ENCODE measurements at places on chromosomes 12 and 14. TPM values are rescaled to one million over a fixed set of nuclear protein-coding genes. Genes with fewer than 3 reads are reported as not detected.

DNA sequence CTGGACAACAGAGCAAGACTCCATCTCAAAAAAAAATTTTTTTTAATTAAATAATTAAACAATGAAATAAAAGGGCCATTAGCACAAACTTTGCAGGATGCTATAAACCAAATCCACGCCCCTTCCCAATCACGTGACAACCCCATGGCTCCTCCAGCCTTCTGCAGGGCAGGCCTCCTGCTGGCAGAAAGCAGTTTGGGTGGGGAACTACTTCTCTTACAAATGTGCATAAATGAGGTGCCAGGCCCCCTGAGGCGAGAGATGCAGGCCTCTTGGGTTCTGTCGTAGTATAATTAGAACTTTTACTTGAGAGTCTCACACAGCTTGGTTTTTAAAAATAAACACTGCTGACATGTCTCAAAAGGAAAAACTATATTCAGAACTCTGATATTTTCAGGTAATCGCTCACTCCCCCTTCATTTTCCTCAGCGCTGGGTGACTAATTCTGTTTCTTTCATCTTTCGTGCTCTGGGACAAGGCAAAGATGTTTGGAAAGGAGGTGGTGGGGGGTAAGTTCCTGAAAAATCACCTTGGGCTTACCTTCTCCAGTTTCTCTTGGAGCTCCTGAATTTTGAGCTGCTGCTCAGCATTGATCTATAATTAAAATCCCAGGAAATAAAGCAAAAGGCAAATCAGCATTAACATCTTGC, 101.7 kb downstream of the CIT start:
- DNase-seq, result no peak

- DNase-seq, result no peak
Measured at GRCh38 chr12:87008785-87009384, 752.7 kb upstream of the MGAT4C start.

GRCh38 chr12:65308006-65308405, 29.5 kb downstream of the MSRB3 start:
- DNase-seq, result no peak

The EPYC gene
- not detected for total RNA-seq

The PROX2 gene
- total RNA-seq, result not detected

The L3HYPDH gene
- total RNA-seq, result 8.7 TPM

Data from heart left ventricle (tissue), 16 donors.